ENCODE measurements at places on chromosomes 12 and 14. TPM values are rescaled to one million over a fixed set of nuclear protein-coding genes. Genes with fewer than 3 reads are reported as not detected.

The KRT77 gene
- 0.74 TPM for total RNA-seq

The POTEG gene
- total RNA-seq: 88.6 TPM

- DNase-seq: no peak
- H3K4me1 ChIP-seq: no peaks in the 10 kb centered on the region
- H3K27ac ChIP-seq: no peak overlapping the region
- no peaks in the 10 kb centered on the region for H3K36me3 ChIP-seq
- no peaks in the 10 kb centered on the region for H3K27me3 ChIP-seq
- H3K4me3 ChIP-seq: peak overlapping the region; percentile 48
These were observed 95.8 kb upstream of the HMGA2 start for GRCh38 chr12:65728455-65728847.

- no peak for DNase-seq
- H3K4me1 ChIP-seq: no peaks in the 10 kb centered on the region
- no peaks in the 10 kb centered on the region for H3K36me3 ChIP-seq
- no peak within 1 kb of the TSS for H3K4me3 ChIP-seq
- no peaks in the 10 kb centered on the region for H3K27me3 ChIP-seq
- no peak within 1 kb of the TSS for H3K27ac ChIP-seq
These were observed at the start of gene BATF for GRCh38 chr14:75522224-75522982. BATF (plus strand) TSS chr14:75522469; CDS start chr14:75522683, 214 bp downstream.

GRCh38 chr12:94596596-94596995, 53.8 kb downstream of the TMCC3 start:
- no peak overlapping the region for H3K27ac ChIP-seq
- no peaks in the 10 kb centered on the region for H3K27me3 ChIP-seq
- DNase-seq: no peak
- H3K36me3 ChIP-seq: no peaks in the 10 kb centered on the region
- no peak overlapping the region for H3K4me3 ChIP-seq

Measured in testis (tissue), 5 donors.